ENCODE measurements at places on chromosomes 7 and 10.

DNA sequence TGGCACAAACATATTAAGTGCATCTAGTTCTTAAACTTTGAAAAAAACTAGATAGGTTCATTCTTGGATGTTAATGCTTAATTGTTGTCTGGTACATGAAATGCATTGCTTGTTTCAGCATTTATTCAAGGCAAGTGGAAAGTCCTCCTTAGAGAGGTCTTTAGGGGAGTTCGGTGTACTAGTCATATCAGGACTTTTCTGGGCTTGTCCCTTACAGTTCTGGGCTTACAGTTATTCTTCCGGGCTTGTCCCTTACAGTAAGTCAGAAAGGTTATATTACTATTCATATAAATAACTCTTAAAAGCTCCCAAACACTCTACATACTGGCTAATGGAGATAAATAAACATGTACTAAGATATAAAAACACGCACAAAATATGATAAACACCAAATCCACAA, 61.6 kb upstream of the MRLN start:
- DNase-seq, result no peak

DNA sequence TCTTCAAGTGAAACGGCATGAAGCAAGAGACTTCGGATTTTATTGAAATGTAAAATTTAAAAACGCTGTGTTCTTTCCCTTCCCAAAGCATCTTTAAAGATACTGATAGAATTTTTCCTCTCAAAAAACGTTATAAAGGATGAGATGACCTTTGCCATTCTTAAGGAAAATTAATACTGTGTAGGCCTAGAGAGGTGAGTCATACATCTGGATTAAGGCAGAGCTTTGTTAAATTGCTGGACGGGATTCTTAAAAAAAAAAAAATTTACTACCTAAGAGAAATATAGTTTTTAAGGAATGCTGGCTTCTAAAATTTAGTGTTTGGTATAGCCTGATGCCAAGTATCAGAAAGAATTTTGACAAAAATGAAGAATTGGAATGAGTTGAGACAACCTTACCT, 6.3 kb upstream of the HBP1 start:
- no peak for DNase-seq

- DNase-seq, result no peak
These were observed 77.4 kb upstream of the RET start for GRCh38 chr10:42999385-43000020.

- DNase-seq, result no peak
These were observed 26.1 kb downstream of the MYPN start for GRCh38 chr10:68135362-68135761.

DNA sequence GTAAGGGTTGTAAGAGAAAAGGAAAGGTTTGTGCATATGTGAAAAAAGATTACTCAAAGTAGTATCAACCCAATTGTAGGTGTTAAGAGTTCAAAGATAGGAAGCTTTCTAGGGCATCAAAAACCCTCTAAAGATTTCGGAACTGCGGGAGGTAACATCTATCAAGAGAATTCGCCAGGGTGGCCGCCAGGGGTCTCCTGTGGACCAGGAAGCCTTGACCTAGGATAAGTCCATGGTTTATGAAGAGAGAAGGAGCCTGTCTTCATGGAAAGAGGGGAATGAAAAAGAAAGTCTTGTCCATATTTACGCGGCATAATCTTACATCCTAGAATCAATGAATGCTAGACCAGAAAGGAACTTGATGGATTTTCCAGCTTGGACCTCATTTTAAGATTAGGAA, 140.7 kb upstream of the CALCR start:
- no peak for DNase-seq

- DNase-seq, result no peak
These were observed 33.4 kb upstream of the VWDE start for GRCh38 chr7:12436896-12437535.

DNA sequence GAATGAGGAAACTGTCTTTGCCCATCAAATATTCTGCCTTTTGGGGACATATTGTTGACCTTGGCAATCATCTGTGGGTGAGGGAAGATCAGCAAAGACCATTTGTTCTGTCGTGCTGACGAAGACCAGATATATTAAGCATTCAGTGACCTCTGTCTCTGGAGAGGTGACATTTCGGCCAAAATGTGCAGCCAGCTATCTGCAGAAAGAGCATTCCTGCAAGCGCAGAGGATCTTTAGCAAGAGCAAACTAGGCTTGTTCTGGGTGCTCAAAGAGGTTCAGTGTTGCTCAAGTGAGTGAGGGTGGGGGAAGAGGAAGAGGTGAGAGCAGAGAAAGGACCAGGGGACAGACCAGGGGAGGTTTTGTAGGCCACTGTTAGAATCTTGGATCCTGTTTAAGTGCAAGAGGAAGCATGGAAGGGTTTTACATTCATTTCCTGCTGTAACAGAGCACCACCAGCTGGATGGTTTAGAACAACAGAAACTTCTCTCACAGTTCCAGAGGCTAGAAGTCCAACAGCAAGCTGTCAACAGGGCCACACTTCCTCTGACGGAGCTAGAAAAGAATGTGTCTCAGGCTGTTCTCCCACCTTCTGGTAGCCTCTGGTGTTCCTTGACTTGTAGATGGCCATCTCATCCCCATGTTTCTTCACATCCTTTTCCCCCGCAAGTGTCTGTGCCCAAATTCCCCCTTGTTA, 11.2 kb downstream of the C10orf120 start:
- DNase-seq, result no peak

DNA sequence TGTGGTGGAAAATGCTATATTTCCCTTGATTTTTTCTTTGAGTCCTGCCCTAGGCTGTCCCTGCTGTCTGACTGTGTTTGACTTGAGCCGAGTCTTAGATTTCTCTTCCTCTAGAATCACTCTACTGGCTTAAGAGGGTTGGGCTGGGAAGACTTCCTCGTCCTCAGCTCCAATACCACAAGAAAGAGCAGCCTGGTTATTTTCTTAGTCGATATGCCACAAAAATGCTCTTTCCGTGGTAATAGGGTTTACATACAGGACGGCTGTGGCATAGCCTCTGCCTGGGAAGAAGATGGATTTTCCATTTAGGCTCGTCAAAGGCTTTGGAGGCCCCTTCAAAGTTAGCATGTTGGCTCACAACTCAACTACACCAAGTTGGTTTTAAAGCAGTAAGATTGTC, 212.0 kb upstream of the IGFBP3 start:
- DNase-seq, result no peak

- no peak for DNase-seq
These were observed 244.7 kb upstream of the RHOBTB1 start for GRCh38 chr10:61188691-61189090.

DNA sequence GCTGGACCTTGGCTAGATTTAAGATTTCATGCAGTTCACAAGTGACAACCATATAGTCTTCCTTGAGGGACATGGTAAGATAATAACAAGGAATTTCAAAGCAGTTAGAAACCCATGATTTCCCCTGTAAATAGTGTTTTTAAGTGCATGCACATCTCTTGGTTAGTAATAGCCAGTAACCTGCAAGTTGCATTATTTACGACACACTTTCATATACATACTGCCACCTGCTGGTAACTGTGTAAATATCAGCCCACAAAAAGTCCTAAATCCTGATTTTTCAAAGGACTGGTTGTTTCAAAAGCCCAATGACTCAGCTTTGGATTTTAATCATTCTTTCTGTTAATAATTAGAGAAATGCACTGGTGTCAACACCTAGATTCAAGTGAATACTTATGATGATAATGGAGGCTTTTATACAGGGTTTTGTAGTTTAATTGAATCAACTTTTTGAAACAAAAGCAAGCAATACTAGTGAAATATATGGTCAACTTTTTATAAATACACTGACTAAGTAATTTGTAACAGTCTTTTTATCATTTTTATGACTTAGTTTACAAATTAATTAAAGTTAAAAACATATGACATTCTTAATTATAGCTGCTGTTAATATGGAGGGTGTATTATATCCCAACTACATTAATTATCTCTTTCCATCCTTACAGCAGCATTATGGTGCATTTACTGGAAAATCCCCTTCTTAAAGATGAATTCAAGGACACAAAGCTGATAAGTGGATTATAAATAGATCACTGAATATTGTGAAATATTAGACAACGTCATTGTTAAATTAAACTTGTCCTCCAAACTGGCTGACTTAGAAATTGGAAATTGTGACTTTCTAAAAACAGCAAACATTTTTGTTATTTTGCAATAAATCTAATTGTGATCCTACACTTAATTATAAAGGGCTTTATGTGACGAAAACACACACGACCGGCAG, 367.7 kb upstream of the SEMA3D start:
- peak; percentile 68 for DNase-seq

GRCh38 chr7:44712012-44712411, 36.6 kb upstream of the ZMIZ2 start:
- DNase-seq, result no peak
